ENCODE measurements at places on chromosomes 3 and 15.

GRCh38 chr15:62799037-62799436, 243.5 kb upstream of the TPM1 start:
- DNase-seq = no peak

- no peak for DNase-seq
Observed at GRCh38 chr3:109930582-109930981, 593.2 kb upstream of the DPPA4 start.

- no peak for DNase-seq
Observed at GRCh38 chr3:33777996-33778395, 20.4 kb upstream of the PDCD6IP start.

DNA sequence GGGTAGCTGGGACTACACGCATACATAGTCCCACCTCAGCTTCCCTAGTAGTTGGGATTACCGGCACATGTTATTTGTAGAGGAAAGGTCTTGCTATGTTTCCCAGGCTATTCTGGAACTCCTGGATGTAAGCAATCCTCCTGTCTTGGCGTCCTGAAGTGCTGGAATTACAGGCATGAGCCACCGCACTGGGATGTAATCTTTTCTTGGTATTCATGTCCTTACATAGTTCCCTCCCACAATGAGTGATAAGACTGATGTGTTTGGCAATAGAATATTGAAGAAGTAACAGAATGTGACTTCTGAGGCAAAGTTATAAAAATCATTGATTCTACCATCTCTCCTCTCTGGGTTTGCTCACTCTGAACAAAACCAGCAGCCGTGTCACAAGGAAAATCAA, 22.7 kb upstream of the ALCAM start:
- DNase-seq = no peak

- DNase-seq = no peak
Observed at GRCh38 chr15:38610748-38611147, 46.1 kb upstream of the RASGRP1 start.

DNA sequence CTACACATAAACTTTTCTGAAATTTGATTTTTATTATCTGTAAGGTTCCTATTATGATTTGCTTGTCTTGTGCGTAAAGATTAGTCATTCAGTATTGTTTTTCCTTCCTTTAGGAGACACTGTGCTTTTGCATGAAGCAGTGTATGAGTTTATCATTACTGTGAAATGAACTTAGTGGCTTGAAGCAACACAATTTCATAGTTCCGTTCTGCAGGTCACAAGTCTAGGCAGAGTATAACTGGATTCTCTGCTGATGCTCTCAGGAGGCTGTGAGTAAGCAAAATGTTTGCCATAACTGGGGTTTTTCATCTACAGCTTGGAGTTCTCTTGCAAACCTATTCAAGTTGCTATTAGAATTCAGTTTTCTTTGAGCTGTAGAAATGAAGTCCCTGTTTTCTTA, 1136.1 kb downstream of the OTOL1 start:
- no peak for DNase-seq

DNA sequence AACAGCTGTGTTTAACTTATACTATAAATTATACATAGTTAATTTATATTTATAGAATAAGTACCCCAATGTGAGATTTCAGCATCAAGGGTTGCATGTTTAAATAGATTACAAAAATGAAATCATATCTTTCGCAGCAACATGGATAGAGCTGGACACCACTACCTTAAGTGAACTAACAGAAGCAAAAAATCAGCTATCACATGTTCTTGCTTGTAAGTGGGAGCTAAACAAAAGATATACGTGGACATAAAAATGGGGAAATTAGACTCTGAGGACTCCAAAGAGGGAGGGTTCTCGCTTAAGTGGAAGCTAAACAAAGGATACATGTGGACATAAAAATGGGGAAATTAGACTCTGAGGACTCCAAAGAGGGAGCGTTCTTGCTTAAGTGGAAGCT, 626.5 kb upstream of the DPPA4 start:
- DNase-seq = no peak

DNA sequence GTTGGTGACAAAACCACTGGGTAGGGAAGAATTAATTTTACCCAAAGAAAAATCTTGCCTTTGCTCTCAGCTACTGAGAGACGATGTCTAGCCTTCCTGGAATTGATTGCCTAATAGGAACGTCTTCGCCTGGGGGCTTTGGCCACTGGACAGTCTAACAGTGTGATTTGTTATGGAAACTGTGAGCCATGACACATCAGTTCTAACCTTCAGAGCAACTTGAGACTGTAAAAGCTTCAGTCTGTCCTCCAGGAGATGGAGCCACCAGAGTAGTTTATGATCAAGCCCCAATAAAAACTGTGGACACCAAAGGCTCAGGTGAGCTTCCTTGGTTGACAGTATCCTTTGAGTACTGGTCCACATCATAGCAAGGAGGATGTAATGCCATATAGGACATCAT, 235.8 kb upstream of the TMCO5A start:
- no peak for DNase-seq

- DNase-seq = no peak
Observed at GRCh38 chr15:63287109-63287508, 9.7 kb downstream of the APH1B start.

- DNase-seq = no peak
Observed at GRCh38 chr3:41854956-41855355, 106.9 kb downstream of the ULK4 start.

GRCh38 chr15:66386204-66387123, at the start of gene MAP2K1:
Gene MAP2K1, plus strand, starts transcription at chr15:66386912. Its CDS starts 436 bp downstream, at chr15:66387348.
- peak; percentile 97 for DNase-seq

DNA sequence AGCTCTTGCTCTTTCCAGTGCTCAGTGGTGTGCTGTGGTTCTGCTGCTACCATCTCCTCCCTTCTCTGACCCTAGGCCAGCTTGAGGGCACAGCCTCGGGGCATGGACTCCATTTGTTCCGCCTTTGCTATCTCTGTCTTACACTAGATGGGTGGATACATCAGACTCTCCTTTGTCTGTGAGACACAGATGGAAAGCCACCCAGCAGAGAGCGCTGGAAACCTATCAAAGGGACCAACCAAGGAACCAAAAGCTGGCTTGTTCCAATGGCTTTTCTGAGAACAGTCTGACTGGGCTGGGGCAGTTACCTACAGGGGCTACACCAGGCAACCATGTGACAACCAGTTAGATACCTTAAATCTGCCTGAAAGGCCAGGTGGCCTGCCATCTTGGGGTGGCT, 63.8 kb downstream of the NPTN start:
- no peak for DNase-seq

DNA sequence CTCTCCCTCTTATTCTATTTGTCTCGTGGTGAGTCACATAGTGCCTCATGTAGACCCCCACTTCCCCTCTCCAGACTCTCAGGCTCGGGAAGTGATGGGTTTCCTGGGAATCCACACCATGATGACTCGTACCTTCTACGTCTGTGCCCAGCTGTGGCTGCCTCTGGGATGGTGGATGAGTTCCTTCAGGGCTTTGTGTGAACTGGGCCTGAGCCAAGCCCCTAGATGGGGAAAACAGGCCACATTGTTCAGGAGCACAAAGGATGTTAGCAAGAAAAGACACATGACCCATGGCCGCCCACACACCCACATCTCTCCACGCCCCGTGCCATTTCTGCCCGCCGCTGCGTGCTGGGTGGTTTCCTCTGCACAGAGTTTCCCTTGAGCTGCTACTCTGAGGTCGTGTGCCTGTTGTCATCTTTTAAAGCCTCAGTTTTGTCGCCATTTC, 10.5 kb downstream of the ISG20 start:
- peak; percentile 61 for DNase-seq

- DNase-seq = no peak
Observed at GRCh38 chr15:27341780-27342343, 370.9 kb downstream of the GABRG3 start.

- DNase-seq = peak; percentile 16
Observed at GRCh38 chr15:64461721-64462162, 1.4 kb downstream of the ZNF609 start.

- no peak for DNase-seq
Observed at GRCh38 chr15:90205886-90206285, 4.8 kb downstream of the SEMA4B start.

GRCh38 chr3:142596726-142597088, 514 bp downstream of the PLS1 start:
- no peak for DNase-seq

DNA sequence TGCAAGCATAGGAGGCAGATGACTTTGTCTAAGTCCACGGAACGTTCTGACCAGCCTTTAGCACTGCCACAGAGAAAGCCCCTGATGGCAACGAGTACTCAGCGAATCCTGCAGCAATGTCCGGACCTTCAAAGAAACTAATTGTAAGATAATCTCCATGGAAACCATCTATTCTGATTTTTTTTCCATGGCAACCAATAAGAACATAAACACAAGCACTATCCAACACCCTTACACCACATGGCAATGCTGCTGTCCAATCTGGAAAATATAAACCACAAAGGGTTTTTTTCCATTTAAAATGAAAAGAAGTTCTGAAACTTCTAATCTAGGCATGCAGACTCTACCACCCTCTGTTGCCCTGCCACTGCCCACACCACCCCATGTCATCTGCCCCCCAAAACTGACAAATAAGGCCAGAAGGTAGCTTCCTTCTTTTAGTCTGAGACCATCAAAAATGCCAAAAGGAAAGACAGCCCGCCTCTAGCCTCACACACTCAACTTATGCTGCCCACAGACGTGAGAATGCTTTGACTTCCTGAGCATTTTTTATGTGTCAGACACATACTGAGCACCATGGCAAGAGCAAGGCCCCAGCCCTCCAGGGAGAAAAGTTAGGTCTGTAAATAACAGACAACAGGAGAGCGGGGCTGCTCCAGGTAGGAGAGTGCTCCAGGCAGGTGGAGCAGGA, 44.5 kb downstream of the POC1A start:
- no peak for DNase-seq

DNA sequence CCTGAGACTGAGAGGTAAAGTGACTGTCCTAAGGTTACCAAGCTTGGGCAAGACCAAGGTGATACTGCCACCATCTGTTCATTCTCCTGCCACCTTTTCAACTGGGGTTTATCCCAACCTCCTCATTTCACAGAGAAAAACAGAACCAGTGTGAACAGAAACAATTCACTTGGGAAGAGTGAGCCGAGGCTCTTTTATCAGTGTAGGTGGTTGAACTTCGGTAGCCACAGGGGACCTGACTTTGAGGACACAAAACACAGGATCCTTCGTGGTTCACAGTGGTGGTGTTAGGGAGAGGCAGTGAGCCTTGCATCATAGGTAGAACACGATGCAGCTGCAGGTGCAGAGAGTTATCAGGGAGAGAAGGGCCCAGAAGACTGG, 72.8 kb upstream of the ICE2 start:
- no peak for DNase-seq

GRCh38 chr3:30550246-30550645, 56.2 kb upstream of the TGFBR2 start:
- DNase-seq = no peak

GRCh38 chr15:80679167-80679803, 15.8 kb upstream of the ABHD17C start:
- no peak for DNase-seq

GRCh38 chr3:10981961-10982360, 10.6 kb upstream of the SLC6A1 start:
- no peak for DNase-seq

DNA sequence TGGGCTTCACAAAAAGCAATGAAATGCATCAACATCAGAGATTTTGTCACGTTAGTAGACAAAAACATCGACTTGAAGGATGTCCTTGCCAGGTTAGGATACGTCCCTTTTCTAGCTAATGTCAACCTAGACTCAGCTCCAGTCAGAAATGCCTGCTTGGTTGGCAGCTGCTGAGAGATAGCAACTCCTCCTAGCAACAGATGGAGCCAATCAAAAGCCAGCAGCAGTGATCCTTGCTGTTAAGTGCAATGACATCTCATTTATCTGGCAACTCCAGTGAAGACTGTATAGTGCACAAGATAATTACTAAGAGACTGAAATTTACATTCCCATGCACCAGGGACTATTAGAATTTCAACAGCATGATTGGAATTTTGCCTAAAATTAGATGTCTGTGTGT, 424.1 kb downstream of the FGF12 start:
- no peak for DNase-seq

- no peak for DNase-seq
Observed at GRCh38 chr3:128321418-128321817, 145.3 kb downstream of the DNAJB8 start.

DNA sequence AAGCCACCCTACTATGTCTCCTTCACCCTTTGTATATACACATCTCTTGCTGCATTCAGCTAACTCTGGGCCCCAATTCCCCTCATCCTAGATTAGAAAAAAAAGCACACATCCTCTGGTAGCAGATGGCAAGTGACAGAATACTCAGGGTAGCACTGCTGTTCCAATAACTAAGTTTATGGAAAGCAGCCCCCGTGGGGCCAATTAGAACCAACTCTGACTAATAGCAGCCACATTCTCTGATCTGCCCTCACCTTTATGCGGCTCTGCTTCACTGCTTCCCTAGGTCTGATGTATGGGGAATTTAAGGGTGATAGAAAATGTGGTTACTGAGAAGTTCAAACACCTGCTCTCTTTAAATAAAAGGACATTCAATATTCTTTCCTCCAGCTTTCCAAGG, 74.9 kb upstream of the SETMAR start:
- DNase-seq = no peak

DNA sequence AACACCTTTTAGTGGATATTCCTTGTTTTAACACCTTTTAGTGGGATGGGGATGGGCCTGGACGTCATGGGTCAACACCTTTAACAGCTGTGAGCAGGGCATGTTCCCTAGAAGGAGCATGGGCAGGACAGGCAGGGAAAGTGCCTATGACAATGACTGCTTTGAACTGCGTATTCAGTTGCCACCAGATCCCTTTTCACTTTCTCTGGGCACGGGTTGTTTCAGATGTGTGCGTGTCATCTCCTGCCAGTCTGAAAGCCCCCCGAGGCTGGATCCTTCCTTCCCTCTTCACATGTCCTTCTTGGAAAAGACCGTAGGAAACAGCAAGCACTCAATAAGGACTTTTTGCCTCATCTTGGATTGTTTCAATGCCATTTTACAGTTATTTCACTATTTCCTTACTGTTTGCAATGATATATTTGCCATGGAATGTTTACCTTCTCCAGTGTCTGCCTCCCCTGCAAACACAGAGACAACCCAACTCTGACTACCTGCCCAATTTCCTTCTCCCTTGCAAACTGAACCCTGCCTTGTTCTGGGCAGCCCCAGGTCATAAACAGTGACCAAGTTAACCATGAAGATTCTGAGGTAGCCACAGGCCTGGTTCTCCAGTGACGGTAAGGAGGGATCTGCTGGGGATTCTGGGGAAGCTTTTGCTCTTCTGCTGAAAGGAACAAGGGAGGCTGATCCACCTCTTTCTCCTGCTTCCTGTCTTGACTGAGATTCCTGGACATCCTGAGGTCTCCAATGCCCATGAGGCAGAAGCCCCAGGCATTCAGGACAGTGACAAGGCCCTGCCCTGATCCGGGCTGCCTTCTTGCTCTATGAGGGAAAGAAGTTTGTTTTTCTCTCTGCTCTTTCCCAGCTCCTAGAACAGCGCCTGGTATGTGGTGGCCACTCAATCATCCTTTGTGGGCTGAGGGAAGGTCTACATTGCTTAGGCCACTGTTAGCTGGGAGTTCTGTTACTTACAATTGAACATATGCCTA, 51.8 kb downstream of the NOX5 start:
- DNase-seq = no peak

DNA sequence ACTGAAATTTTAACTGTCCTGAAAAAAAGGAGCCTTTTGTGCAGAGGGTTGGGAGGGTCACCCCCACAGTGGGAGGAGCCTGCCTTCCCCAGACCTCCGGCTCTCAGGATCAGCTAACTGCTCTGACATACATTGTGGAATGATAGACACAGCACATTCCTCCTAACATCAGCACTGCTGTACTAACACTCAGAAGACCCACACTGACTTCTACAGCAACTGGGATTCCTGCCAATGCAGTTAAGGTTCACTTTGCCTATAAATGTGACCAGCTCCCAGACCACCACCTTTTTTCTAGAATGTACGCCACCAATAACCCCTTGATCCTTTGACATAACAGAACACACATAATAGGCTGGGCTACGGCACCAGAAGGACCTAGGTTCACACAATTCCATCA, 3.2 kb downstream of the CPEB1 start:
- no peak for DNase-seq
